ENCODE measurements at places on chromosomes 13 and 19.

DNA sequence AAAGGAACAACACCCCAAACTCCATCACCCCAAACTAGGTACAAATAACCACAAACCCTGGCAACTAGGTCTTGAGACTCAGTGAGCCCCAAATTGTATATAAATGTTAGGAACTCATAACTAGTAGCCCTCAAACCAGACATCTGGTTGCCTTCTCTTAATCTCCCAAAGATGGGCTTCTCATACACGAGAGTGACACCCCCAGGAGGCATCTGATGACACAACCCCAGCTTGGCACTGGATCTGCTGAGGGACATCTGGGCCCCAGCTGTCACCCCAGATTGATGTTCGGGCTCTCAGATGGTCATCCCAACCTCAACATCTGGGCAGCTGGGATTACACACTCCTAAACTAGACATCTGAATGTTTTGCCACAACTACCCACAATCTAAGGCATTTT, 14.8 kb downstream of the RABAC1 start:
- no peak for DNase-seq

DNA sequence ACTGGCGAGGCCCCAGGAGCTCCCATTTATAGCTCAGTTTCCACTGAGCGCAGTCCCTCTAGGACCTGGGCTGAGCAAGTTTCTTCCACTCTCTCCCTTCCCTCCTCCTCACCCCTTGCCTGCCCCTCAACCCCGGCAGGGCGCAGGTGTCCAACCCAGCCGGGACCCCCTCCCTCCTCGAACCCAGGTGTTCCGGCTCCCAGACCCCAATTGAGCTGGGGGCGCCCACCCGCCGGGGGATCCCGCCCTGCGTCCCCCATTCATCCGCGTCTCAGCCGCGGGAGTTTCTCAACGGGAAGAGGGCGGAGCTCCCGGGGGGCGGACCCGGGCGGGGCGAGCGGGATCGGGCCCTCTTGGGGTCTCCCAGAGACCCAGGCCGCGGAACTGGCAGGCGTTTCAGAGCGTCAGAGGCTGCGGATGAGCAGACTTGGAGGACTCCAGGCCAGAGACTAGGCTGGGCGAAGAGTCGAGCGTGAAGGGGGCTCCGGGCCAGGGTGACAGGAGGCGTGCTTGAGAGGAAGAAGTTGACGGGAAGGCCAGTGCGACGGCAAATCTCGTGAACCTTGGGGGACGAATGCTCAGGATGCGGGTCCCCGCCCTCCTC, at the start of gene KIRREL2:
KIRREL2 (plus strand) TSS at position 366 of the 604 bp plus-strand sequence; CDS start at position 575, 209 bp downstream.
- no peak for DNase-seq

GRCh38 chr13:19618977-19619376, 14.5 kb upstream of the MPHOSPH8 start:
- no peak for DNase-seq

- DNase-seq, result no peak
These were observed 29.0 kb upstream of the CXCL17 start for GRCh38 chr19:42471554-42472249.

DNA sequence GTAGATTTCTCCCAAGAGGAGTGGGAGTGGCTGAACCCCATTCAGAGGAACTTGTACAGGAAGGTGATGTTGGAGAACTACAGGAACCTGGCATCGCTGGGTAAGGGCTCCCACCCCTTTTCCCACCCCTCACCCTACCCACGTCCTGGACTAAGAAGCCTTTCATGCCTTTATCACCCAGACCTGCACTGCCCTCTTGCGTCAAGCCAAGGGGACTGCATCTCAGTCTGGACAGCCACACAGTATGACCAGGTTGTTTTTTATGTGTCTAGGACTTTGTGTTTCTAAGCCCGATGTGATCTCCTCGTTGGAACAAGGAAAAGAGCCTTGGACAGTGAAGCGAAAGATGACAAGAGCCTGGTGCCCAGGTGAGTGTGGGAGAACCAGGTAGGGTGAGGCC, 8.8 kb downstream of the ZFP28 start:
- no peak for DNase-seq

GRCh38 chr13:96223231-96223630, 133.3 kb downstream of the HS6ST3 start:
- DNase-seq, result no peak

GRCh38 chr19:38812009-38812840, 520 bp downstream of the LGALS4 start:
- no peak for DNase-seq

DNA sequence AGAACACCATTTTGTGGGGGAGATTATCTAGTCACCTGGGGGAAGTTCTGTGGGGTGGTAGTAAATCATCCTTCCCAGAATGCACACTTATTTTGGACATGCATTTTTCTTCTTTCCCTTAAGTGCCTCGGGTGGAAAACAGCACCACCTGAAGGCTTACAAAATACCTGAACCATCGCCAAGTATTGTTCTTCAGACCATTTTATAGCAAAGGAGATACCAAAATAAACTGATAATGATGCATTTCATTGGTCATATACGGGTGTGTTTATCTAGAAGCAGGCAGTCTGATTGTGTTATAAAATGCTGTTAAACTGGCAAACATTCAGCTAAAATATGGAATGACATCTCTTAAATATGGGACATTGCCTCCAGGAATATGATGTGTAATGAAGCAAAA, 1034.7 kb downstream of the SLITRK1 start:
- no peak for DNase-seq

- no peak for DNase-seq
These were observed 61.3 kb downstream of the TNFRSF19 start for GRCh38 chr13:23631311-23632047.

- no peak for DNase-seq
These were observed 193.3 kb downstream of the SLC7A1 start for GRCh38 chr13:29402166-29402636.

DNA sequence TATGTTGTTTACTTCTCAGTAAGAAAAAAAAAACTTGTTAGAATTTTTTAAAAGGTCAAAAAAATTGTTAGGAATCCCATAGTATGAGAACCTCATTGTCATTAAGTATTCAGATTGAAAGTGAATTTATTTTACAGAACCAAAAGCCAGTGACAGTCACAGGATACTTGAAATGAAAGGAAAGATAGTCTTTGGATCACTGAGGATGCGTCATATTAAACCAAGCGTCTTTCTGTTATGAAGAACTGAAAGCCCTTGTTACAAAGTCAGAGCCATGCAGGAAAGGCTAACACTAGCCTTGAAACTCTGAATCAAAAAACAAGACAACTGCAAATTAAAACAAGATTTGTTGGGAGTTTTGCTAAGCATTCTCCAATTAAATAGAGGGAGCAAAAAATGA, 1348.0 kb upstream of the SLC10A2 start:
- no peak for DNase-seq

GRCh38 chr13:72437458-72437857, 290.0 kb downstream of the MZT1 start:
- no peak for DNase-seq

- no peak for DNase-seq
These were observed 20.8 kb upstream of the SPACA7 start for GRCh38 chr13:112355274-112355838.

- no peak for DNase-seq
These were observed at the start of gene CYP4F3 for GRCh38 chr19:15640294-15640903. Gene CYP4F3 (plus strand): TSS chr19:15640897. CDS start chr19:15641416, 519 bp downstream.

DNA sequence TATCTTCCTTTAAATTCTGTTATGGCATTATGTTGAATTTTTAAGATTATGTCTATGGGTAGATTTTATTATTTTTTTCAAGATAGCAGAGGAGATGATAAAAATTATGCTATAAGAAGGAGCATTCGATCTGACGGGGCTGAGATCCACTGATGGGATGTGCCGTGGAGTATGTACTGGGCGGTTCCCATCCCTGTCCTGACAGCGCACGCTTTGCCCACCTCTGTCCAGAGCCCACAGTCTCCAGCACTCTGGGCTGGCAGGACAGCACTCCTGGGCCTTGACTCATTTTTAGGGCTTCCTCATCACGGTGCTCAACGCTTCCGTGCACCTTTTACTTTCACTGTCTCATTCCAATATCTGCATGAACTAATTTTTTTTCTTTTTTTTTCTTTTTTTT, 235.5 kb downstream of the TEX29 start:
- DNase-seq, result no peak

DNA sequence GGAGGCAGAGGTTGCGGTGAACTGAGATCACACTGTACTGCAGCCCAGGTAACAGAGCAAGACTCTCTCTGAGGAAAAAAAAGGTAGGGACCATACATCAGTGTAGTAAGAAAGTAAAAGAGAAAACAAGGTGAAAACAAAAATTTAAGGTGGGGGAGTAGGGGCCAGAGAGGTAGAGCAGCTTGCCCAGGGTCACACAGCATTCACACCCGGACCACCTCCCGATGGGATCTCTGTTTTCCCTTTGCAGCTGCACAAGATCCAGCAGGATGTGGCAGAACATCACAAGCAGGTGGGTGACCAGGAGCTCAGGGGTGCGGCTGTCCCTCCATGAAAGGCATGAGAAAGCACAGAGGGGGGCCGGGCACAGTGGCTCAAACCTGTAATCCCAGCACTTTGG, 4.5 kb downstream of the TLE6 start:
- no peak for DNase-seq

GRCh38 chr19:20969498-20969897, 46.4 kb downstream of the ZNF85 start:
- DNase-seq, result no peak

- no peak for DNase-seq
These were observed 913.1 kb downstream of the OLFM4 start for GRCh38 chr13:53941588-53942190.

- no peak for DNase-seq
These were observed 100.7 kb downstream of the DGKH start for GRCh38 chr13:42149136-42149535.

DNA sequence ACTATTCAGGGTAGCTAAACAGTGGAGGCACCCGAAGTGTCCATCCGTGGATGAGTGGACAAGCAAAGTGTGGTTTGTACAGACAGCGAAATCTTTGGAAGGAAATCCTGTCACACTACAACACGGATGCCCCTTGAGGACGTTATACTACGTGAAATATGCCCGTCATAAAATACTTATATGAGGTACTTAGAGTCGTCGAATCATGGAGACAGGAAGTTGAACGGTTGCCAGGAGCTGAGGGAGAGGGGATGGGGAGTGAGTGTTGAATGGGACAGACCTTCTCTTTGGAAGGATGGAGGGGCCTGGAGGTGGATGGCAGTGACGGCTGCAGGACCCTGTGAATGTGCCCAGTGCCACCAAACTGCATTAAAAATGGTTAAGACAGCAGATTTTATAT, 11.6 kb downstream of the ATP4B start:
- DNase-seq, result no peak

DNA sequence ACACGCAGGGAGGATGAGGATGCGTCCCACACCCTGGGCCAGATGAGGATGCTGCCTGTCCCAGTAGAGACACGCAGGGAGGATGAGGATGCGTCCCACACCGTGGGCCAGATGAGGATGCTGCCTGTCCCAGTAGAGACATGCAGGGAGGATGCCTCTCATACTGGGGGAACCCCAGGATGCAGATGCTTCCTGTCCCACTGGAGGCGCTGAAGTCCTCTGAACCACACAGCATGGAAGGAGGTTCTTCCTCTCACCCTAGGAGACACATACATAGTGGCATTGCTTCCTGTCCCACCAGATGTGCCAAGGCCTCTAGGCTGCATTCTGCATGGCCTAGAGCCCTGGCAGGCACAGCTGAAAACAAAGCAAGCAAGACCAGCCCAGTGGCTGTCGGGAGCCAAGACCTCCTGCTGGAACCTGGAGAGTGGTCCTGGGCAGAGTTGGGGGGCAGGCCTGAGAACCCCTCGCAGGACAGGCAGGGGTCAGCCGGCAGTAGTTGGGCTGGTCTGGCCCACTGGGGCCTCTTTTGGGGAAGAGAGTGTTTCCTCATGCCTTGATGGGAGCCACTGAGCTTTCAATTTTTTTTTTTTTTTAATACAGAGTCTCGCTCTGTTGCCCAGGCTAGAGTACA, 4.3 kb downstream of the HPN start:
- no peak for DNase-seq

DNA sequence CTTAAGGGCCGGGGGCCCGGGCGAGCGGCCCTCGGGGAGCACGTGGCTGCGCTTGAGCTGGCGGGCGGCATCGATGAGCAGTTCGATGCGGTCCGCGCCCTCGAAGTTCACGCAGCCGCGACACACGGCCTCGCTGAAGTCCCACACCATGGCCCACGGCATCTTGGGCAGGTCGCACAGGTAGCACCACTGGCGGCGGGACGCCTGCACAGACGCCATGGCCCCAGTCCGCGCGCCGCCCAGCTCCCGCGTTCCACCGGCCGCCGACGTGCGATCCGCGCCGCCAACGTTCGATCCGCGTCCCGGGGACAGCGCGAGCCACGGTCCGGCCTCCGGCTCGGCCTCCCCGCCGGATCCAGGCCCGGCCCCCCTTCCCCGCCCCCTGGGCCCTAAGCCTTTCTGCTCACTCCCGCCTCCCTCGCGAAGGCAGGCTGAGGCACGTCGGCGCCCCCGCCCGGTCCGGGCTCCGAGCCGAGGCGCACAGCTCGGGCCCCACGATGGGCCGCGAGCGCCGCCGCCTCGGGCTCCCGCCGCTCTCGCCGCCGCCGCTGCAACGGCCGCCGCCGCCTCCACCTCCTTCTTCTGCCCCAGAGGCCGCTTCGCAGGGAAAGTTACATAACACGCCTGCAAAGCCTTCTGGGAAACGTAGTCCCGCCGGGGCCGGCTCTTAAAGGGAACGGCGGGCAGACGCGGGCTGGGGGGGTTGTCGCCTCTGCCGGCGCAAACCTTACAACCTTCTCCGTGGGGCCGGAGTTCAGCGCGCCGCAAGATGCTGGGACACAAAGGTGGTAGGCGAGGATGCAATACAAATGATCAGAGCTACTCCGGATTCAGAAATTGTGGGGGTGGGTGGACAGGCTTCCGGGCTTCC, at the start of gene IRF2BP1:
IRF2BP1 (minus strand) TSS at position 586 of the 871 bp plus-strand sequence; CDS start at position 219, 367 bp downstream.
- no peak for DNase-seq

GRCh38 chr13:110490009-110490770, 71.3 kb downstream of the RAB20 start:
- no peak for DNase-seq

GRCh38 chr13:111270126-111270525, 50.3 kb upstream of the TEX29 start:
- DNase-seq, result no peak

DNA sequence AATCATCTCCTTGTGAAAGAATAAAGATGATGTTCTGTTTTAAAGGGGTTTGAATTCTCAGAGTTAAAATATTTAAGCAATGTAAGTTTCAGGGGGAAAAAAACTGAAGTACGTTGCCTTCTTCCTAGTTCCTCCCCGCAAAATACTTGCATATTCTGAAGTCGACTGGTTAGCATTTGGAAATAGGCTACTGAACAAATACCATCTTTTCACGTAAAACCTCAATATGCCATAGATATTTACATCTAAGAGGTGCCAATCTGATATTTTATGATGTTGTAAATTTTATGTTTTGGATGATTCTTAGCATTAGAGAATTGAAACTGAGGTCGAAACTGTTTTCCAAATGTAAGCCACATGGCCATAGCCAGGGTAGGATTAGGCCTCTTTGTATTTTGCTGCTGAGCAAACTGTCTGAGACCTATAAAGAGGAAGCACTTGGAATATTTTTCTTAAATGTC, 138.3 kb downstream of the FLT1 start:
- no peak for DNase-seq

DNA sequence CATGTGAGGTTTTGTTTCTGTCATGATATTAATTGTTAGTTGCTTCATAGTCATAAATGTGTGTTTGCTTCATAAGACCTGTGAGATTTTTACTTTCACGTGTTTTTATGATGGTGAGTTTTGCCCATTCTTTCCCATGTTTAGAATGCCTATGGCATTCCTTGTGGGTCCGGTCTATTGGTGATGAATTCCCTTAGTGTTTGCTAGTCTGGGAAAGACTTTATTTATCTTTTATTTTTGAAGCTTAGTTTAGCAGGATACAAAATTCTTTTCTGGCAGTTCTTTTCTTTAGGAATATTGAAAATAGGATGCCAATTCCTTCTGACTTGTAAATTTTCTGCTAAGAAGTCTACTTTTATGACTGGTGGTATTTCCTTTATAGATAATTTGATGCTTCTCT, 332.7 kb downstream of the OXGR1 start:
- no peak for DNase-seq
